ENCODE measurements at places on chromosomes 13 and 19.

- no peak for DNase-seq
Observed at GRCh38 chr19:12628040-12629022, 17.6 kb downstream of the ZNF791 start.

- DNase-seq = no peak
Observed at GRCh38 chr13:62375653-62376052, 960.0 kb upstream of the PCDH20 start.

DNA sequence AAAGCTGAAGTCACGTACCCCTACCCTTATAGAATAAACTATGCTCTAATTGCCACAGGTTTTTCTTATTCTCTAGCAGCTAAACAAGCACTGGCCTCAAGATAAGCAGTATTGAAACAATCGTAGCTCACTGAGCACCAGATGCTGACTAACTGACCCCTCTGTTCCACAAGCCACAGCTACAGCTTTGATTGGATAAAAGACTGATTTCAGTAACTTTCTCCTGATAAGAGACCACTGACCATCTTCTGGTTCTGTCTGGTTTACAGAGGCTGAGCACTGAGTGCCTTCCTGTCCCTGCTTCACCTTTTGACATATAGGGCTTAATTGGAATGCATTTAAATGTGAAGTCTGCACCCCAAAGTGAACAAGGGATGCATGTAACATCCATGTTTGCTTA lies 8.4 kb upstream of the RAP2A start:
- no peak for DNase-seq

GRCh38 chr13:85935868-85936467 lies 136.7 kb upstream of the SLITRK6 start:
- no peak for DNase-seq

GRCh38 chr13:24625331-24625731 lies 54.9 kb upstream of the ATP12A start:
- no peak for DNase-seq

- no peak for DNase-seq
Observed at GRCh38 chr19:46975925-46976782, 43.5 kb upstream of the NPAS1 start.

DNA sequence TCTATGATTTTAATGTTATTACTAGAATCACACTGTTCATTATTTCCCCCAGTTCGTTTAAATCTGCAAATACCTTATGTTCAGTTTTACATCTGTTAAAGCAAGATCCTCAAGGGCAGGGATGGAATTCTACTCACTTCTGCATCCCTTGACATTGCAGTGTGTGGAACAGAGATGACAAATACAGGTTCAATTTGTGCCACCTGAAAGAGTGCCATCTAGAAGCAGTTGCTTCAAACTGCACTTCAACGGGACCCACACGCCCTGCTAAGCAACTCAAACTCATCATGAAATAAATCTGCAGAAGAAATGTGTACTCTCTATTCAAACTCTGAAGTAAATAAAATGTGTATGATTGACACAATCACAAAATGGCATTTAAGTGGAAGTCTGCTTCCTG lies 44.5 kb downstream of the RUBCNL start:
- DNase-seq = no peak
